H9 (cell line): ENCODE measurements at places on chromosomes 12 and 14. TPM values are rescaled to one million over a fixed set of nuclear protein-coding genes. Genes with fewer than 3 reads are reported as not detected.

FAM186B gene
- 0.42 and 0.46 TPM in 2 replicates for total RNA-seq

CDH24 gene
- total RNA-seq = 16.7 and 16.9 TPM in 2 replicates

UBR7 gene
- total RNA-seq = 28.4 and 29.1 TPM in 2 replicates

TAS2R7 gene
- total RNA-seq = not detected in 2 replicates

ARHGDIB gene
- 0.29 and 0.44 TPM in 2 replicates for total RNA-seq

WSCD2 gene
- total RNA-seq = 0.92 and 1.2 TPM in 2 replicates

SOX5 gene
- total RNA-seq = 2.3 and 3.1 TPM in 2 replicates

CACNA1C gene
- total RNA-seq = 0.81 and 1.1 TPM in 2 replicates

SIRT4 gene
- total RNA-seq = 1.4 and 2.1 TPM in 2 replicates

LRTM2 gene
- total RNA-seq = not detected in 2 replicates

GALNT8 gene
- 5.4 and 5.9 TPM in 2 replicates for total RNA-seq

GLT1D1 gene
- 6.7 and 7.0 TPM in 2 replicates for total RNA-seq

MANSC1 gene
- total RNA-seq = 9.1 and 9.8 TPM in 2 replicates

DNA sequence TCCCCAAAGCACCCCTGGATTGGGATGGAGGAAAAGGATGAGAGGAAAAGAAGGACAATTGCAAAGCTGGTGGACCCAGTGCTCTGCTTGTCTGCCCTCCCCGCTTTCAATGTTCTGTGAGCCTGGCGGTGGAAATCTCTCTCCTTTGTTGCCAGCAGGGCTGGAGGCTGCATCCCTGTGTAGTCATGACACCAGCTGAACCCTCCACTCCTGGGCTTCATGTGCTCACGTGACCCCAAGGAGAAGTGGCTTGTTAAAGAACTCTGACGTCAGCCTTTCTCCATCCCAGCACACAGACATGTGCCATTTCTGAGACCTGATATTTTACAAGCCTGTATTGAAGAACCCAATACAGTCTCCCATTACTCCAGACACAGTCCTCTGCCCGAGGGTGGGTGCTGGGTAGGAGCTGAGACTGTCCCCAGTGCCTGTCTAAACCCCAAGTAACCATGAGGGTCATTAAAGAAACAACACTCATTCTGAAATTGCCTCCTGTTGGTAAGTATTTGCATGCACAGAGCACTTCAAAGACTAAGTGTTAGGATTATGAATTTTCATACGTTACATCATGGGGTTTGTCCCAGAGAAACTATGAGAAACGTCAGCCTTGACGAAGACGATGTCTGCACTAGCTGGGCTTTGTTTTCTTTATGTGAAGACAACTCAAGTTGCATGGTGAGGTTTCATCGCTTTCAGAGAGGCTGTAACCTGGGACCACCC is 21.7 kb downstream of the GALNT16 start:
- no peak overlapping the region for H3K4me3 ChIP-seq
- H3K4me1 ChIP-seq = no peaks in the 10 kb centered on the region
- DNase-seq = no peak
- no peaks in the 10 kb centered on the region for H3K36me3 ChIP-seq

- no peak overlapping the region for H3K27ac ChIP-seq
- no peaks in the 10 kb centered on the region for H3K27me3 ChIP-seq
- H3K4me3 ChIP-seq = no peak overlapping the region
- peaks cover 8% of the 10 kb centered on the region; the same call in 1 of the 2 replicates for H3K4me1 ChIP-seq
Measured at GRCh38 chr14:53330441-53330840, 177.3 kb upstream of the DDHD1 start.

GRCh38 chr12:2773199-2773875 is 21.4 kb upstream of the FKBP4 start:
- H3K27me3 ChIP-seq = no peaks in the 10 kb centered on the region
- no peak overlapping the region for H3K27ac ChIP-seq
- peak; percentile 29 for DNase-seq
- no peaks in the 10 kb centered on the region for H3K36me3 ChIP-seq

DNA sequence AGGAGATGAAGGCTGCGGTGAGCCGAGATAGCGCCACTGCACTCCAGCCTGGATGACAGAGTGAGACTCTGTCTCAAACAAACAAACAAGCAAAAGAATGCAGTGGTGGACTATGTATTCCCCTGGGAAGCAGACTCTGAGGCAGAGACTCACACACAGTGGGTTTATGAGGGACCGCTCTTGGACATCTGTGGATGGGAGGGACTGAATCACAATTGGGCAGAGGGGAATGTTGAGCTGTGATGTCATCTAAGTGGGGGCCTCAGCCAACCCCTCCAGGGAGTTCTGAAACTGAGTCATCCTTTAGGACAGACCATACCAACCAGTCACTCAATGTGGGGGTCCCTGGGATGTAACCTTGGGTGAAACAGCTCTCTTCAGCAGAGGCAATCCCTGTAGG is 151.0 kb downstream of the SUDS3 start:
- DNase-seq = no peak
- H3K4me3 ChIP-seq = no peak overlapping the region
- H3K27me3 ChIP-seq = no peaks in the 10 kb centered on the region; the same call in 1 of the 2 replicates
- no peak overlapping the region for H3K27ac ChIP-seq
- H3K4me1 ChIP-seq = no peaks in the 10 kb centered on the region; the same call in 1 of the 2 replicates
- H3K36me3 ChIP-seq = no peaks in the 10 kb centered on the region

- H3K27me3 ChIP-seq = no peaks in the 10 kb centered on the region
- DNase-seq = no peak
- no peaks in the 10 kb centered on the region for H3K36me3 ChIP-seq
- H3K4me1 ChIP-seq = peaks cover 3% of the 10 kb centered on the region; the same call in 1 of the 2 replicates
Measured at GRCh38 chr14:51165415-51165814, 70.5 kb upstream of the TRIM9 start.

DNA sequence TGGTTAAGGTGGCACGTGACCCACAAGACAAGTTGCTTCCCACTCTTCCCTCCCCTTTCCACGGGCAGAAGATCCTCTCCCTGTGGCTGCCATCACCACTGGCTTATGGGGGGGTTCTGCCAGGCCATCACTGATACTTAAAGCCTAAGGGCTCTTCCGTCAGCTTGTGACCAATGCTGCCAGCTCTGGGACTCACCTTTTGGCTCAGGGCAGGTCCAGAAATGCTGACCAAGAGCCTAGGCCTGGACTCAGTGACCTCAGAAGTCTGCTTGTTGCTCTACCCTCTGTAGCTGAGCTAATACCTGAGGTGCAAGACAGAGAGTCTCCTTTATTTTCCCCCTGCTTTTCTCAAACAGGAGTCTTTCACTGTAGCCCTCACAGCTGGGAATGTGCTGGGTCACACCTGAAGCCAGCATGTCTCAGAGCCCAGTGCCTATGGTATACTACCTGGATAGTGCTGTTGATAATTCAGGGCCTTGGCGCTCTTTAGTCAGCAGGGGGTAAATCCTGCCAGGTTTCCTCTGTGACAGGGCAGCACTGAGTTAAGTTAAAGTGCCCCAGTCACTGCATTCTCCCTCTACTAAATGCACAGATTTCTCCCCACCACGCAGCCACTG is 19.7 kb downstream of the FGD4 start:
- peaks cover 7% of the 10 kb centered on the region; the same call in 1 of the 2 replicates for H3K4me1 ChIP-seq
- no peaks in the 10 kb centered on the region for H3K27me3 ChIP-seq
- DNase-seq = peak; percentile 57

DNA sequence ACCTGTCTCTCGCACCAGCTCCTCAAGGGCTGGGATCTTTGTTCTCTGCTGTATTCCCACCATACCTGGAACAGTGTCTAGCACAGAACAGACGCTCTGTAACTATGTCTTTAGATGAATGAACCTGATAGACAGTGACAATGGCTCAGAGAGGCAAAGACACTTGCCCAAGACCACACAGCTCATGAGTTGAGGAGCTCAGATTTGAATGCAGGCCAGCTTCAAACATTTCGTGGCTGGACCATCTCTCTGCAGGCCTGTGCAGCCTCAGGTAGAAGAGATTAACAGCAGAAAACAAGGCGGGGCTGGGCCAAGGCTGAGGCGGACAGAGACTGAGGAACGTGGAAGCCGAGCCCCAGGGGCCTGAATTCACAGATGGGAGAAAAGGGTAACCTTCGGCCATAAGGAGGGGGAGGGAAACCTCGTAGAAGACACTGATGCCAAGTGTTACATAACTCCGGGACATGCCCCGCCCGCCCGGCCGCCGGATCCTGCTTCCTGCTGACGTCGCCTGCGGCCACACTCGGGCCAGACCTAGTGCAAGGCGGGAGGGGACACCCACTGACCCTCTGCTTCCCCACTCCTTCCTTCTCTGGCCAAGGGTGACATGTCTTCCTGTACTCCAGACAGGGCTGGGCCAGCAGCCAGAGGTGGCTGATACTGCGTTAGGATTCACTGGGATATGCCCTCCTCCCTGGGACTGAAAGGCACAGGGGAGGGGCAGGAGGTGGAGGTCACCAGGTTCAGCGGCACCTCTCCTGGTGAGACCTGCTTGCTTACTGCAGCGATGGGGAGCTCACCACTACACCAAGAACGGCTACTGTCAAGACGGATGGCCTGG is 86.8 kb downstream of the RFLNA start:
- H3K4me1 ChIP-seq = no peaks in the 10 kb centered on the region
- no peak overlapping the region for H3K27ac ChIP-seq
- peaks cover 14% of the 10 kb centered on the region; the same call in 2 of the 3 replicates for H3K36me3 ChIP-seq

DNA sequence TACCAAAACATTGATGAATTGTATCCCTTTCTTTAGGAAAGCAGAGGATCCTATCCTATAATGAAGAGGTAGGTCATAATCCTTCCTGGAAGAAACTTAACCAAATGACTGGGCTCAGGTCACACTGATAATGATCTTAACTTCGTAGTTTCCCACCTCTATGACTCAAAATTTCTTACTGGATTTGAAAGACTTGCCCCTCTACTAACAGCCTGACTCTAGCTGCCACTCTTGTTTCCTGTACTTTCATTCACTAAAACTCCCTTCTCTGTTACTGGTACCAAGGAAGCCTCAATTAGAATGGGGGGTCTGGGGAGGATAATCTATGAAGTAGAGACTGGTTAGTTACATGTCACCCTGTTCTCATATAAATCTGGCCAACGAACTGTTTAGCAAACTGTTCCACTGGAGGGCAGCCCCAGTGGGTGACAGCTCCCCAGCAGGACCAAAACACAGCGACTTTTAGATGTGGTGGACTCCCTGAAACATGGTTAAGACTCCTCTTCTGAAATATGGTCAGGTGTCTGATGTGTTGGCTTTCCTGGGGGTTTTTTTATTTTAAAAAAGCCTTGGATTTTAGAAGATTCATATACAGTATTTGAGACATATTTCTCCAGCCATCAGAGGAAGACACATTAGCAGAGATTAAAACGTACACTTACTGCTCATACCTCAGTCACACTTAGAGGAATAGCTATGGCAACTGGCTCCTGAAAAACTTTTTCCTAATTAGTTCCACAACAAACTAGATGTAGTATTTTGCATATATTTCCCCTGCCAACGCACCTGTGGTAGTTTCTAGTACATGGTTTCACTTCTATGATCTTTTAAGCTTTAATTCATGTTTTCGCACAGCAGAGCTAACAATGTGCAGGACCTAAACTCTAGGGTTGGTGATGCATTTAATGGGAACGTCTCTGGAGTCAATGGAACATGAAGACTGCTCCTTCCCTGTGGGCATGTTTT is 72.3 kb downstream of the ACADS start:
- no peak overlapping the region for H3K4me3 ChIP-seq

- no peak overlapping the region for H3K4me3 ChIP-seq
- H3K27ac ChIP-seq = no peak overlapping the region
- H3K4me1 ChIP-seq = peaks cover 2% of the 10 kb centered on the region; the same call in 1 of the 2 replicates
Measured at GRCh38 chr14:33349871-33350270, 411.2 kb downstream of the NPAS3 start.

- DNase-seq = no peak
- no peaks in the 10 kb centered on the region for H3K4me1 ChIP-seq
- H3K4me3 ChIP-seq = no peak overlapping the region
- no peak overlapping the region for H3K27ac ChIP-seq
Measured at GRCh38 chr12:51785906-51786305, 62.6 kb downstream of the FIGNL2 start.

DNA sequence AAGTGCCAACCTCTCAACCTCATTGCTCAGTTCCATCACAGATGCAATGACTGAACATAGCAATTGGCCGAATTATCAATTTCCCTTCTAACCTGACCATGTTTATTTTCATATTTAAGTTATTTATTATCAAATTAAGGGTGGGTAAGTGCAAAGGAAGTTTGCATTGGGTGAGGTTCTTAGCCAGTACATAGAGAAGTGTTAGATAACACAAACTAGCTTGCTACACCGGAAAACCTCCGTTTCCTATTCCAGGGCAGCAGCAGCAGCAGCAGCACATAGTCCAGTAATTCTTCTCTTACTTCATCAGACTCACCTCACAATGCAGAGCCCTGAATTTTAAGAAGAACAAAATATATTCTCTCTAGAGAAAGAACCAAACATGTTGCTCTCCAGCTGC is 200.5 kb upstream of the OR4E1 start:
- H3K27ac ChIP-seq = no peak overlapping the region
- DNase-seq = no peak
- H3K4me3 ChIP-seq = no peak overlapping the region
- H3K27me3 ChIP-seq = no peaks in the 10 kb centered on the region
- no peaks in the 10 kb centered on the region for H3K36me3 ChIP-seq

- no peak overlapping the region for H3K4me3 ChIP-seq
- H3K27me3 ChIP-seq = no peaks in the 10 kb centered on the region
- no peak overlapping the region for H3K27ac ChIP-seq
Measured at GRCh38 chr14:65180725-65181025, 78.4 kb upstream of the MAX start.

DNA sequence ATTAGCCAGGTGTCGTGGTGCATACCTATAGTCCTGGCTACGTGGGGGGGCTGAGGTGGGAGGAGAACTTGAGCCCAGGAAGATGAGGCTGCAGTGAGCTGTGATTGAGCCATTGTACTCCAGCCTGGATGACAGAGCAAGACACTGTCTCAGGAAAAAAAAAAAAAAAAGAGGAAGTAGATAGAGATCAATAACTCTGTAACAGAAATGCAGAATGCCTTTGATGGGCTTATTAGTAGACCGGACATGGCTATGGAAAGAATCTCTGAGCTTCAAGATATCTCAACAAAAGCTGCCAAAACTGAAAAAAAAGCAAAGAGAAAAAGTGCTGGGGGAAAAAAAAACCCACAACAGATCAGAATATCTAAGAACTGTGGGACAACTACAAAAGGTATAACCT is 37.5 kb downstream of the GPR68 start:
- H3K4me3 ChIP-seq = no peak overlapping the region
- peaks cover 55% of the 10 kb centered on the region for H3K36me3 ChIP-seq
- H3K27ac ChIP-seq = no peak overlapping the region
- no peak for DNase-seq
- H3K27me3 ChIP-seq = no peaks in the 10 kb centered on the region
- H3K4me1 ChIP-seq = no peaks in the 10 kb centered on the region

DNA sequence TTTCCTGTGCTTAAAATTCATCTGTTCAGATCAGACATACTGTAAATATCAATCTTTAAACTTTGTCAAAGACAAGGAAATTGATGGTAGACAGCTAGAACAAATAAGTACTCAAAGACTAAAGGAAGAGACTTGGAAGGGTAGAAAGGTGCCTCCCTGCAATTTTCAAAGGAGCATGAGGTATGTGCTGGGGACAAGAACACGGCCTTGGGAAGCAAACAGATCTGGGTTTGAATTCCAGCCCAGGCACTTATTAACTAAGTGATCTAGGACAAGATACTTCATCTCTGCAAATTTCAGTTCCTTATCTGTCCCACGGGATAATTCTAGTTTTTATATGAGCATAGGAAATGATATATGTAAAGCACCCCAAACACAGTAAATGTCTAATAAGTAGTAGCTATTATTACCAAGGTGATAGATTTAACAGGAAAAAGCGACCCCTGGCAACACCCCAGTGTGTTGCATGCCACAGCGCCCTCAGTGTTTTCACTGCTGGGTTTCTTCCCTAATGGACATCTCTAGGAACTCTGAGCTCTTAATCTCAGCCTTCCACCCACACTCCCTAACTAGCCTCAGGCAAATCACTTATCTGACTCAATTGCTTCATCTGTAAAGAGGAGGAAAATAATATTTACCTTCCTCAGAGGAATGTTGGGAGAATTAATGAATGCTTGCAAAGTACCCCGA is 44.7 kb upstream of the BMP4 start:
- no peak for DNase-seq
- no peaks in the 10 kb centered on the region for H3K27me3 ChIP-seq
- peaks cover 3% of the 10 kb centered on the region; the same call in 1 of the 2 replicates for H3K4me1 ChIP-seq
- H3K27ac ChIP-seq = no peak overlapping the region
- H3K36me3 ChIP-seq = peaks cover 4% of the 10 kb centered on the region; the same call in 1 of the 2 replicates
